Sciatic nerve (tissue), 2 donors: ENCODE measurements at places on chromosomes 12 and 14. TPM values are rescaled to one million over a fixed set of nuclear protein-coding genes. Genes with fewer than 3 reads are reported as not detected.

DNA sequence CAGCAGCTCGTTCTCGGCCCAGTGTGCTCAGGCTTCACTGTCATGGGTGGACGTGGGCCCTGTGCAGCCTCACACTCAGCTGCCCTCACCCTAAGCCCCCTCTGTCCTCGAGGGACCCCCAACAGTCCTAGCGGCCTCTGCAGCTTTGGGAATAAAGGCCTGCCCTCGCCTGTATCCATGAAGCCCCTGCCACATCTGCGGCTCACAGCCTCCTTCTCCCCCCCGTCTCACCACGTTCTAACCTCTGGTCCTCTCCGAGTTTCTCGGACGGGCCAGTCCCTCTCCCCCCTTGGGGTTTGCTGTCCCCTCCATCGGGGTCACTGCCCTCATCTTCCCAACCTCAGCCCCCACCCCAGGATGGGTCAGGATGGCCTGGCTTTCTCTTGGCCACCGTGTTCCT lies 30.2 kb upstream of the GALNT9 start:
- DNase-seq = no peak

GRCh38 chr14:50062438-50063085 lies 53.8 kb downstream of the VCPKMT start:
- DNase-seq = peak; percentile 34

Gene TMEM52B
- total RNA-seq = 0.45 TPM

GRCh38 chr12:232731-233614 lies 19.0 kb upstream of the SLC6A12 start:
- DNase-seq = peak; percentile 47

DNA sequence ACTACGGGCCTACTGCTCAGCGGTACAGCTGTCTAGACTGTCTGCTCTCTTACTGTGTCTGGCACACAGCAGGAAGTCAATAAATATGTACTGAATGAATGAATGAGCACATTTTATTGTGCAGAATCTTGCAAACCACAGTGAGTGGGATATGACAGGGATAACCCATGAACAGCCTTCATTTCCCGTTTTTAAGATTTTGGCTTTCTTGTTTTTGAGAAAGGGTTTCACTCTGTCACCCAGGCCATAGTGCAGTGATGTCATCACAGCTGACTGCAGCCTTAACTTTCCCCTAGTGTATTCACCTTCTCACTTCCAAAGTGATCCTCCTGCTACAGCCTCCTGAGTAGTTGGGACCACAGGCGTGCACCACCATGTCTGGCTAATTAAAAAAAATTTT lies 203.1 kb downstream of the AEBP2 start:
- no peak for DNase-seq

DNA sequence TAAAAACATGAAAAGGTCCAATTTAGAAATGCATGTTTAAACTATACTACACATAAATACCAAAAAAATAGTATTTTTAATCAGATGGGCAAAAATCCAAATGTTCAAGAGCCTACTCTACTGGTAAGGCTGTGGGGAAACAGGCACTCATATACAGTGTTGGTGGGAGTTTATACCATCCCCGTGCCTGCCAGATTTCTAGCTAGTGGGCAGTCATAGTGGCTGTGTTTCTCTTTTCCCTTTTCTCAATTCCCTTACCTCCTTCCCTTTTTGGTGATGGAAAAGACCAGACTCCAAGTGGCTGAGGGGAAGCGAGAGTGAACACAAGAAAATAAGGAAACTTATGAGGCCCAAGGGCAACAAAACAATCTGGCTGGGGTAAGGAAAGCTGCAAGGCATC lies 14.7 kb downstream of the ZNF641 start:
- DNase-seq = no peak

DNA sequence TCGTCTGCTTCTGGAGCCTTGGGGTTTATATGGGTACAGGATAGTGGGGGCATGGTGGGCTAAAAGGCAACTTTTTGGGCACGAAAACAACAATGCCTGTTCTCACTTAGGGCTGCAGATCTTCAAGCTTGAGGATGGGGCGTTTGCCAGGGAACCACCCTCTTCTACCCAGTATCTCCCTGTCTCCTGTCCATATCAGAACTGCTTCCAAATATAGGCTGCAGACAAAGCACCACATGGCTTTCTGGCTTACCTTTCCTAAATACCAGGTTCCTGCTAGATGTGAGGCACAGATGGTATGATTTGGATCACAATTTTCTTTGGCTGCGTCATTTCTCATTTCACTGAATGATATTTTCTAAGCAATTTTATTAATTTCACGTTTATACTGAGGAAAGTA lies 70.4 kb downstream of the CMAS start:
- no peak for DNase-seq

Gene IKBIP
- 16.4 TPM for total RNA-seq

Gene RBMS2
- total RNA-seq = 90.6 TPM

DNA sequence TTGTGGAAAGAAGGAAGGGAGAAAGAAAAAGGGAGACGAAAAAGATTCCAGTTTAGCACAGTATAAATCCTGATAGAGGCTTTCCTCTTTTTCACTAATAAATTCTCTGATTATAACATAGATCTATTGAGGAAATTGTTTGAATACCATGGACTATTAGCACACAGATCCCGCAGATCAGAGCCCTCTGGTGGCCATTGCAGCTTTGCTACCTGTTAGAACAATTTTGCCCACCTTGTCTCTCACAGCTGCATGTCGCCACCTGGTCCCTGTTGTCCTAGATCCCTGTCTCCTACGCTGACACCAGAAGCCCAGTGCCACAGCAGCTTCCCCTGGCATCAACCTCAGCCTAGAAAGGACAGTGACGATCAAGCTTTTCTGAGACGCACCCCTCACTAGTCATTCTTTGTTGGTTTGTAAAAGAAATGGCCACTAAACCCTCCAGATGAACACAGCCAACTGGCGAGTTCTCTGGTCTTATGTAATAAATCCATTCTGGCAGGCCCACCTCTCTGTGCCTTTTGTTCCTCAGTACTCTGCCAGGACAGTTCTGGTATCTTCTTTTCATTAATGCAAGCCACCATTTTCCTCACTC lies 9.9 kb downstream of the GPHB5 start:
- DNase-seq = no peak

- no peak for DNase-seq
These were observed 294 bp downstream of the SAMD15 start for GRCh38 chr14:77377502-77377844.

DNA sequence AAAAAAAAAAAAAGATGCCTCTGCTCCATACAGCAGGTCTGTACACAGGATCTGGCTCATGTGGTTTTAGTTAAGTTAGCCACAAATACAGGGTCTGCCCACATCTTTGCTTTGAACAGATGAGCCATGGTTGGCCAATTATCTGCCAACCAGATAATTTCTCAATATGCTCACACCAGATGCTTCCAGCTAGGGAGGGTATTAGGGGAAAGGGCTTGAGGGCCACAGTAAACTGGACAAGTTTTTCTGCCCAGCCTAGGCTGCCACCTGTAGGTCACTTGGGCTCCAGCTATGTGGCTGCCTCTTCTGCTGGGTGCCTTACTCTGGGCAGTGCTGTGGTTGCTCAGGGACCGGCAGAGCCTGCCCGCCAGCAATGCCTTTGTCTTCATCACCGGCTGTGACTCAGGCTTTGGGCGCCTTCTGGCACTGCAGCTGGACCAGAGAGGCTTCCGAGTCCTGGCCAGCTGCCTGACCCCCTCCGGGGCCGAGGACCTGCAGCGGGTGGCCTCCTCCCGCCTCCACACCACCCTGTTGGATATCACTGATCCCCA lies 776 bp downstream of the RDH5 start:
- no peak for DNase-seq

DNA sequence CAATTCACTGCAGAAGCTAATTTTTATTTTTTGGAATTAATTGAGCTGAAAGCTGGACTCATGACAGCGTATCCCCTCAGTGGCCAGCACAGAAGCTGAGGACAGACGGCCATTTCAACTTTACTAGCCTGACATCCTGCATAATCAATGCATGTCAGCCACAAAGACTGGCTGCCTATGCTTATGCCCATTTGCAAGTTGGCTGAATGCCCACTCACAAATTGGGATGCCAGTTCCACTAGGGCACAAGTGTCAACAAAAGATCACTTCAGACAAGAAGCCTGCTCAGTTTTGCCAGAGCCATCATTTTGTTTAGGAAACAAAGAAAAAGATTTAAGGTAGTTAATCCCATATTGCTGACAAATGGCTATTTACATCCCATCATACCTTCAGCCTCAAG lies 417.6 kb downstream of the NOVA1 start:
- no peak for DNase-seq

- DNase-seq = no peak
These were observed 20.1 kb downstream of the APOBEC1 start for GRCh38 chr12:7645395-7646177.

Gene APOF
- not detected for total RNA-seq

DNA sequence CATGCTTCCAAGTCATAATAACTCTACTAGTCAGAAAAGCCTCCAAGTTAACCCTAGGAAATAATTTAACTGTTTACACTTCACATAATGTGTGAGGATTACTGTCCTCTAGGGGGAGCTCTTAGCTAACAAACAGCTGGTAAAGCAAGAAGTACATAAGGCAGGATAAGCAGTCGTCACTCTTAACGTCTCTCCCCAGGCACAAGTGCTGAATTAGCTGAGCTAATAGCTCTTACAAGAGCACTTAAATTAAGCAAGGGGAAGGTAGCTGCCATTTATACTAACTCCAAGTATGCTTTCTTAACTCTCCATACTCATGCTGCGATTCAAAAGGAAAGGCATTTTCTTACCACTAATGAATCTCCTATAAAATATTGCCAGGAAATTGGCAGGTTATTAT lies 79.3 kb upstream of the TSPAN11 start:
- no peak for DNase-seq

DNA sequence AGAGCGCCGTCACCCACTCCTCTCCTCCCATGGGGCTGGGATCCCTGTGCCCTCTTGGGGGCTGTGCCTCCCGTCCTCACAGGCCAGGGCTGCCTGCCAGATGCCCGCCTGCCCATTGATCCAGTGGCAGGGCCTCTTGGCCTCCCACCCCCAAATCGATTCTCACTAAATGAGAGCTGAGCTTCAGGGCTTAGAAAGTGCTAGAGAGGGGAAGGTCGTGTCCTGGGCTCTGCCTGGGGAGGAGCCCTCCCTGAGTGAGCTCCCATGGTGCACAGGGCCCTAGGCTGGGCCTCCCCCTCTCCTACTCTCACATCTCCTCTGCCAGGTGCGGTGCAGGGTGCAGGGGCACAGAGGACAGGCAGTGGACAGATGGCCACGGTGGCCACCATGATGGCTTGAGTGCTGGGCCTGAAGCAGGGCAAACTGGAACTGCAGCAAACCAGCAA lies 9.2 kb downstream of the BEGAIN start:
- no peak for DNase-seq

Gene ITGB7
- total RNA-seq = 33.4 TPM

DNA sequence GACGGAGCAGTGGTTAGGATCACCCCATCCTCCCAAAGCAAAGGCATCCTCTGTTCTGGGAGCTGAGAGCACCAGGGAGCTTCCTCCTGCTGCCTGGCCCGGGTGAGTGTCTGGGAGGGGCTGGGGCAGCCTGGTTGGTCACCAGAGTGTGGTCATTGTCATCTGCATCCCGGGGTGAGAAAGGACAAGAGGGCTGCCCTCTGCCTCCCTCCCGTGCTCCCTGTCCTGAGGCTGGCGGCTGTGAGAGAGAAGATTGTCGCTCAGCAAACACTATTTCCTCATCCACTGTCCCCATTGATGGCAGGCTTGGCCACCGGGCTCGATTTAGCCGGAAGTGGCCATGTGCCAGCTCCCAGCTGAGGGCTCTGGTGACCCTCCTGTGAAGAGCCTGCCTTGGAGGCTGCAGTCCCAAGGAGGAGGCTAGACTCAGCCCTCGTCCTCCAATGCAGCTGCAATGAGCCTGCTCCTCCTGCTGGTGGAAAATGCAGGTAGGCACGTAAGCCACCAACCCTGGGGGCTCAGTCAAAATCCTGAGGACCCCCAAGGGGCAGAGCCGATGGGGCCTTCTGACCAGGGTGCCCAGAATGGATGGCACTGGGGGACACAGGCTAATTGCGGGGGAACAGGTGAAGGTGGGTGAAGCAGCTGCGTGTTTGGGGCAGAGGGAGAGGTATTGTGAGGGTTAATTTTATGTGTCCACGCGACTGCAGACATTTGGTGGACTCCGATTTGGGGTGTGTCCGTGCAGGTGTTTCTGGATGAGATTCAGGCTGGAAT lies 155.7 kb downstream of the KIF26A start:
- peak; percentile 53 for DNase-seq

DNA sequence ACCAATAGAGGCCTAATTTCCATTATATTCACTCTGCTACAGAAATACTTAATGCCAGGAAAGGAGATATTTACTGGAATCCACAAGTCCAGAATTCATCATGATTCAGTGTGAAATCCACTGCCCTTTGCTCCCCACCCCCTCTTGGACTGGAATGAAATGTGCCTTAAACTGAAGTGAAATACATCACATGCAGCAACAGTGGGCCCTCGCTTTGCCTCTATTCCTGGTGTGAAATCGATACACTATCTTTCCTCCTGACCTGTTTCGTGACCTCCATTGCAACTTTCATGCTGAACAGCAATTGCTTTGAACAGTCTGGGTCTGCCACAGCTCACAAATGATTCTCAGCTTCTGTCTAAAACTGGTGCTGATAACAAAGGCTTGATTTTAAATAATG lies 100.6 kb downstream of the NPAS3 start:
- no peak for DNase-seq

Gene LBHD2
- total RNA-seq = not detected

Gene EEA1
- 45.3 TPM for total RNA-seq

GRCh38 chr12:132428936-132429601 lies 60.9 kb upstream of the FBRSL1 start:
- DNase-seq = no peak

Gene LRRIQ1
- 5.2 TPM for total RNA-seq
